Stimulated activated CD4-positive, alpha-beta T cell treated with anti-CD3 and anti-CD28 coated beads, Interleukin-12 subunit alpha, Interleukin-12 subunit beta, amount 100 ng/mL, for 48 hours (primary cell): ENCODE measurements at places on chromosomes 6 and 20.
A peak's percentile ranks its signal among the peaks of the same experiment; 100 is the strongest.

GRCh38 chr6:35984701-35985100 lies 39.7 kb downstream of the SLC26A8 start:
- DNase-seq = no peak

- DNase-seq = no peak
These were observed 28.7 kb downstream of the PXDC1 start for GRCh38 chr6:3722785-3723184.

DNA sequence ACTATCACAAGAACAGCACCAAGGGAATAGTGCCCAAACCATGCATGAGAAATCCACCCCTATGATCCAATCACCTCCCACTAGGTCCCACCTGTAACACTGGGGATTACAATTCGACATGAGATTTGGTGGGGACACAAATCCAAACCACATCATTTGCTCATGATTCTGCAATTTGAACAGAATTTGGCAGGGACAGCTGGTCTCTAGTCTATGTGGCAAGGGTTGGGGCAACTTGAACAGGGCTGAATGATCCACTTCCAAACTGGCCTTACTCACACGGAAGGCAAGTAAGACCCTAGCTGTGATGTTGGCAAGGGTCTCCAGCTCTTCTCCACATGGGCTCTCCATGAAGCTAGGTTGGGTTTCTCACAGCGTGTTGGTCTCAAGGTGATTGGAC lies 10.1 kb upstream of the FKBP5 start:
- no peak for DNase-seq

DNA sequence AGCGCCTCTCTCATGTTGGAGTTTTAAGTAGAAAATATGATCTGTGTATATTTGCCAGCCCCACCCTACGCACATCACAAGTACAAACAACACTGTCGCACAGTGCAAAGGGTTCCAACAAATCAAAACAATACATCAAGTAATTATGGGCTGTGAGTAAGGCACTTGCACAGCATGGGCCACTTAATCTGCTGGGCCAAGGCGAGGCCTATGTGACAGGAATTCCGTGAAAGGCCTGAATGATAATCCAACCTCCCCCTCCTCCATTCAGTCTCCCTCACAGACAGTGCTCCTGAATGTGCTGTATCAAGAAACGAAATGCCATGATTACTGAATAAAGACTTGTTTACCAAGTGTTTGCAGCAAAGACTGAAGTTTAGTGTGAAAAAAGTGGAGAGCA lies 130.1 kb upstream of the SLC2A12 start:
- DNase-seq = no peak

DNA sequence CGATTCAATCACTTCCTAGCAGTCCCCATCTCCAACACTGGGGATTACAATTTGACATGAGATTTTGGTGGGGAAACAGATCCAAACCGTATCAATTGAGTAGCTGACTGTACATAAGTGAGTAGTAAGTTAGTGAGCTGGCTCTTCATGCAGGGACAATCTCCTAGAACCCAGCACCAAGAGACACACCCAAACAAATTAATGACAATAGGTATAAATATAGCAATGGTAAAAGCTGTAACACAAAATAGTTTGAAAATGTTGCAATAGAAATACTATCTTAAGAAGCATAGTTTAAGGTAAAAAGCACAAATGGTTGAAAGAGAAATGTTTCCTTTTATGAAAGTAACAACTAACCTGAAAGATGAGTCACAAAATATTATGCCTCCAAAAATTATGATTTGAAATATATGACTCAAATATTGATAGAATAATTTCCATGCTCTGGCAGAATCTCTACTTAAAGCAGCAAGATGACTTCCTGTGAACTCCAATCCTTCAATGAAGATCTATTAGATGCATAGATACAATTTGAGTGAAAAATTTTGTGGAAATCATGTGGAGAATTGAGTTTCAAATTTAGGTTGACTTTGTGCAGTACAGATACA lies 5.4 kb upstream of the SIRPB1 start:
- no peak for DNase-seq

GRCh38 chr20:60642541-60642940 lies 609.5 kb upstream of the CDH4 start:
- no peak for DNase-seq

DNA sequence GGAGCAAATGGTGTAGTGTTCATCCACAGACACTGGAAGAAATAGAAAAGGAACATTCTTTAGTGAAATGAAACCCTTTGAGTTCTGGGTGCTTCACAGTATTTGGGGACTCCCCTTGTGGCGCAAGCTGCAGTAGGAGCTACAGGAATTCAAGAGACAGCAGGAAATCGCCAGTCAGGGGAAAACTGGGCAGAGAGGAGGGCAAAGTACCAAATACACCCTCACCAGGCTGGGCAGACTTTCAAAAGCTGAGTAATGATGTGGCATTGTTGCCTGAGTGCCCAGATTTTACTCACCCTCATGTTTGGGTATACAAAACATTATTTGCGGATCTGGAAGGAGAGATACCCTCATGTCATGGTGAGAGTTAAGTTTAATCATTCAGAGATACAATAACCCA lies 97.9 kb downstream of the SOD2 start:
- no peak for DNase-seq

DNA sequence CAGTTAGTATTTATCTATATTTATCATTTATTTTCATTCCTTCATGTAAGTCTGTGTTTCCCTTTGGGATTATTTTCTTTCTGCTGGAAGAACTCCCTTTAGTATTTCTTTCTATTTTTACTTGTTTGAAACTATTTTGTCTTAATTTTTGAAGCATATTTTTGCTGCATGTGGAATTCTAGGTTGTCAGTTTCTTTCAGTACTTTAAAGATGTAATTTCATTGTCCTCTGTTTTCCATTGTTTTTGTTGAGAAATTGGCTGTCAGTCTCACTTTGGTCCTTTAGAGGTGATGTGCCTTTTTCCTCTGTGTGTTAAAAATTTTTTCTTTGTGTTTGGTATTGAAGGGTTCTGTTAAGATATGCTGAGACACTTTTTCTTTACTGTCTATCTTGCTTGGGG lies 17.1 kb downstream of the RNF182 start:
- no peak for DNase-seq

GRCh38 chr6:29553268-29554057 lies 6.1 kb downstream of the UBD start:
- DNase-seq = peak; percentile 11

GRCh38 chr6:137927777-137928218 lies 60.7 kb downstream of the TNFAIP3 start:
- peak; percentile 72 for DNase-seq

GRCh38 chr6:52227495-52227894 lies 16.8 kb downstream of the IL17F start:
- DNase-seq = peak; percentile 64

DNA sequence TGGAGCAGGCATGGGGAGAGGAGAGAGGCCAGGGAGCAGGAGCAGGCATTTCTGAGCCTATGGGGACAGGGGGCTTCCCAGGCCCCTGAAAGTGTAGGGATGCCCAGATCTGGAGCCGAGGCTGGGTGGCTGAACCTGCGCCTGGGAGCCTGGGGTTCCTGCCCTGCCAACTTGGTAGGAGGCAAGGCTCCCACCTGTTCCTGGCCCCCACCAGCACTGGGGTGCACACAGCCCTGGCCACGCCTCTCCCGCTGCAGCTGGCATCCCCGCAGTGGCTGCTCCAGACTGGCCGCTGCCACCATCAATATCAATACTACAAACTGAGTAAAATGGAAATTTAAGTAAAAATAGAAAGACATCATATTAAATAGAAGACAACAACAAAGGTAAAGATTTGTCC lies 684.9 kb upstream of the MAP3K7 start:
- DNase-seq = no peak

- DNase-seq = peak; percentile 67
These were observed at the start of gene ZBTB12 for GRCh38 chr6:31901953-31902643. ZBTB12 (minus strand) TSS chr6:31902086; CDS start chr6:31901305, 781 bp downstream.

GRCh38 chr20:35866418-35867202 lies 87.7 kb downstream of the SCAND1 start:
- no peak for DNase-seq

- DNase-seq = no peak
These were observed 122.6 kb upstream of the PHACTR1 start for GRCh38 chr6:12593771-12594529.

DNA sequence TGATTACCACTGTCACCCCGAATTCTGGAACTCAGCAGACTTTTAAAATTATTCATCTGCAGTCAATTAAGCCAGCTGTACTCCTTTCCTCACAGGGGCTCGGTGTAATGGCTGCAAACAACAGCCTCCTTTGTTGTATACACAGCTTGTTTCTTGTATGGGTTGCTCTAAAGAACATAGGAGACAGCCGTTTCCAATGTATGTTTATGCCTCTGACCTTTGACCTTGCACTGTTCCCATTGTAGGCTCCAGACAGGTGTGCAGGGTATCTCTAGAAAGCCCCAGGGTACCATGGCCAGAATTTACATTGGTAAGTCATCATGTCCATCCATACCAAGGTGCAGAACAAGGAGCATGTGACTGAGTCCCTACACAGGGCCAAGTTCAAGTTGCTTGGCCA lies 11.5 kb upstream of the TENT5A start:
- DNase-seq = no peak

- DNase-seq = peak; percentile 68
These were observed 3.7 kb downstream of the OGFR start for GRCh38 chr20:62808211-62808865.

DNA sequence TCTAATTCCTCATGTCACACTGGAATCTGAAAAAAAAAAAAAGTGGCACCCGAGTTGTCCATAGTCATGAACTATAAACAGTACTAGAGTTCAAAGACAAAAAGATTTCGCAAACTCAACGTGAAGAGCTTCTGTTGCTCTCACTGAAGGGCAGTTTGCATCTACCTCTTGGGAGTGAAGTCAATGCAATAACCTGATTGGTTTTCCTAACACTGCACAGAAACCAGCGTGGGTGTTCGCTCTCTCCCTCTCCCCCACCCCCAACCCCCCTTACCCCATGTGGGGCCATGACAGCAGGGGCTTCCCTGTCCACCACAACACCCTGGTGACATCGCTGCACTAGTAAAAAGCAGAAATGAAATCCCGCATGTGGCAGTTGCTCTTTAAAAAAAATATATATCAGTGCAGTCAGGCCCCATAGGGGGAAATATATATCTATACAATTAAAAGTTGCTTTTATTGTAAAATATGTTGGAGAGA lies 66.9 kb downstream of the GMPR start:
- no peak for DNase-seq

DNA sequence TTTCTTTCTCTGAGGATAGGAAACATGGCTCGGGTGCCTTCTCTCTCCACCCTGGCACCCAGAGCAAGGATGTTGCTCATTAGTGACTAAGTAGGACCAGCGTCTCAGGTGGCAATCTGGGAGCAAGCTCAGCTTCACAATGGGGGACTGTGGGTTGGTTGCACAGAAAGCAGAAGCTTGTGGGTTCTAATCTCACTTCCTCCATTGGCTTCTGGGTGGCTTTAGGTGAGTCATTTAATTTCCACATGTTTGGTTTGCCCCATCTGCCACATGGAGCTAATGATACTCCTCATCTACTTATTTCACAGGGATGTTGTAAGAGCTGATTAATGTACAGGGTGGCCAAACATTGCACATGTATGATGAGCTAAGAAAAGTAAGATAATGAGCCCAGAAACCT lies 54.8 kb upstream of the AKIRIN2 start:
- peak; percentile 32 for DNase-seq

- no peak for DNase-seq
These were observed 379.6 kb downstream of the COL12A1 start for GRCh38 chr6:74826263-74826662.

GRCh38 chr6:150496629-150497028 lies 103.1 kb upstream of the PLEKHG1 start:
- no peak for DNase-seq

GRCh38 chr6:121522265-121522664 lies 86.8 kb downstream of the GJA1 start:
- DNase-seq = no peak

- no peak for DNase-seq
These were observed 368.9 kb downstream of the UTRN start for GRCh38 chr6:144653885-144654505.

- no peak for DNase-seq
These were observed 41.0 kb downstream of the SLC9A8 start for GRCh38 chr20:49853640-49854039.

GRCh38 chr20:46512943-46513844 lies at the start of gene ZNF334:
ZNF334 (minus strand) TSS chr20:46513559; CDS start chr20:46512102, 1,457 bp downstream.
- DNase-seq = peak; percentile 43

- no peak for DNase-seq
These were observed 195.0 kb downstream of the KHDC1L start for GRCh38 chr6:73030257-73030656.

- DNase-seq = no peak
These were observed 67.0 kb downstream of the DLGAP4 start for GRCh38 chr20:36373089-36373488.

- DNase-seq = no peak
These were observed 343.4 kb downstream of the TBC1D32 start for GRCh38 chr6:120990866-120991265.

DNA sequence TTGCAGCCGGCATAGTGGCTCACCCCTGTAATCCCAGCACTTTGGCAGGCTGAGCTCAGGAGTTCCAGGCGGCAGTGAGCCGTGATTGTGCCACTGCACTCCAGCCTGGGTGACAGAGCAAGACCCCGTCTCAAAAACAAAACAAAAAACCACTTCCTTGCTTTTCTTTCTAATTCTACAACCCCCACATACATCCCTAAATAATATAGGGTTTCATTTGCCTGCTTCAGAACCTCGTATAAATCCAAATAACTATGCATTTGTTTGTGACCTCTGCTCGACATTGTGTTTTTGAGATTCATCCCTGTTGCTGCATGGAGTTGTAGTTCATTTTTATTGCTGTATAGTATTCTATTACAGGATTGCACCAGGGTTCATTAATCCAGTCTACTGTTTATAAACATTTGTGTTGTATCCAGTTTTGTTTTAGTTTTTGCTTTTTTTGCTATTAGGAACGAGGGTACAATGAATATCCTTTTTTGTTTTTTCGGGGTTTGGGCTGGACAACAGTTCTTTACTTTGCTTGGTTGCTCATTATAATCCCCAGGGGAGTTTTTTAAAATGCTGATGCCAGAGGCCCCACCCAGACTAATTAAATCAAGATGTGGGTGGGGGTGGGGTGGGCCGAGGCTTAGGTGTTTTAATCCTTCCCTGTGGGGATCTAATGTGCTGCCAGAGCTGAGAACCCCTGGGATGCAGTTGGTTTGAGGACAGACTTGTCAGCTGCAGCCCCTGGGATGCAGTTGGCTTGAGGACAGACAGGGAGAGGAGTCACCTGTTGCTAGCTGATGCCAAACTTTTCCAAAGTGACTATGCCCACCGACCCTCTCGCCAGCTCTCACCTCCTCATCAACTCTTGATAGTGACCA lies 2.4 kb upstream of the SNAI1 start:
- DNase-seq = no peak

DNA sequence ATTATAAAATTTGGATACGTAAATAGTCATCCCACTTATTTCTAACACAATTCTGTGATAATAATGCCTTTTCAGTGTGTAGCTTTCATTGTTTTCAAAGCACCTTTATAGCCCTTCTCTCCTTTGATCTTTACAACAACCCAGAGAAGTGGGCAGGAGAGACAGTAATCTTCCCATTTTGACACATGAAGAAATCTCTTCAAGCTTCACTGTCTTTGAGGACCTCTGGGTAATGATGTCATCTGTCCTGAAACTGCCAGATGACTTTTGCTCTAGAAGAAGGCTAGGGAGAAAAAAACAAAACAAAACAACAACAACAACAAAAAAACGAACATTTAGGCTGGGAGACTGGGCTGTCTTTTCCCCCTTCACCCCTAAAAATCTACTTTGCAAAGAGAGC lies 203.0 kb downstream of the KCNQ5 start:
- no peak for DNase-seq

GRCh38 chr6:98838032-98838431 lies 3.7 kb downstream of the POU3F2 start:
- no peak for DNase-seq
